ENCODE measurements at places on chromosomes 3 and 15.

- no peak for DNase-seq
Observed at GRCh38 chr15:56533731-56534403, 68.9 kb upstream of the MNS1 start.

GRCh38 chr3:4821975-4822374 is 157.3 kb upstream of the BHLHE40 start:
- DNase-seq, result no peak

DNA sequence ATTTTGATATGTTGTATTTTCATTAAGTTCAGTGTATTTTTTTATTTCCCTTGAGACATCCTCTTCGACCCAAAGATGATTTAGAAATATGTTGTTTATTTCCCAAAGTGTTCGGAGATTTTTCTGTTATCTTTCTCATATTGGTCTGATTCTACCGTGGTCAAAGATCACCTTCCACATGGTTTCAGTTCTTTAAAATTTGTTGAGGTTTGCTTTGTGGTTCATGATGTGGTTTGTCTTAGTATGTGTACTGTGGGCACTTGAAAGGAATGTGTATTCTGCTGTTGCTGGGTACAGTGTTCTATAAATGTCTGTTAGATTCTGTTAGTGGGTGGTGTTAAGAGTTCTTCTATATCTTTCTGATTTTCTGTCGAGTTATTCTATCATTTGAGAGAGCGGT is 103.4 kb upstream of the FHIT start:
- DNase-seq, result no peak

GRCh38 chr15:64981812-64982431 is 7.8 kb downstream of the SPG21 start:
- DNase-seq, result no peak

- DNase-seq, result no peak
Observed at GRCh38 chr3:67521053-67521646, 133.3 kb downstream of the SUCLG2 start.
